ENCODE measurements at places on chromosomes 2 and 18.

GRCh38 chr2:233410196-233410760, 56.0 kb downstream of the DGKD start:
- no peak for DNase-seq

DNA sequence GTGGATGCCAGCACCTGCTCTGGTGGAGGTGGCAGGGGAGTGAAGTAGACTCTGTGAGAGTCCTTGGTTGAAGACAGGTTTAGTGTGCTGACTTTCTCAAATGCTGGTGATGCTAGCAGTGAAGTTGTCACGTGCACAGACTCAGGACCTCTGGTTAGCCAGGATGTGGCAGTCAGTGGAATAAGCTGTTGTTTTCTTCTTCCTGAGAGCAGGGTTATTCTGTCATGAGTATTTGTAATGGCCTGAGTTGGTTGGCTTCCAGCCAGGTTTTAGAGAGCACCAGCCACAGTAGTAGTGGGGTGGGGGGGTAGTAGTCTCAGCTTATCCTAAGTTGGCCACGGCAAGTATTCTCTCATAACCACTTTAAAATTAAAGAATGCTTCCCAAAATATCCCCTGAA, 238.5 kb upstream of the FBXO11 start:
- no peak for DNase-seq

DNA sequence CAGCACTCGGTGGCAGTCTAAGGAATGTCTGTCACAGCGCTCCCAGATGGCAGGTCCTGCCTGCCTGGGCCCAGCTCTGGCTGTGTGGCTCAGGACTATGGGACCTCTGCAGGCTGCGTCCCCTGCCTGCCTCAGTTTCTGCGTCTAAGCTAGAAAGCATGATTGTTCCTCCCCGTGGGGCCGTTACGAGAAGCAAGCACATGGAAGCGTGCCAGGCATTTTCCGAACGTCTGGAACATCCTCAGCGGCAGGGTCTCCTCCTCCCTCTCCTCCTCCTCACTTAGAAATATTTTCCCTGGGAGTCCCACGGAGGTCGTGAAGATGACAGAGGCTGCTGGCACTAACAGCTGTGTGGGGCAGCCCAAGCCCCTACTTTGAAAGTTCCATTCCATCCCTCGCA, 43.3 kb downstream of the LRRFIP1 start:
- DNase-seq, result no peak

GRCh38 chr2:175755656-175756386, 246.2 kb downstream of the LNPK start:
- no peak for DNase-seq

- no peak for DNase-seq
Measured at GRCh38 chr2:150402953-150403352, 84.5 kb downstream of the RND3 start.

DNA sequence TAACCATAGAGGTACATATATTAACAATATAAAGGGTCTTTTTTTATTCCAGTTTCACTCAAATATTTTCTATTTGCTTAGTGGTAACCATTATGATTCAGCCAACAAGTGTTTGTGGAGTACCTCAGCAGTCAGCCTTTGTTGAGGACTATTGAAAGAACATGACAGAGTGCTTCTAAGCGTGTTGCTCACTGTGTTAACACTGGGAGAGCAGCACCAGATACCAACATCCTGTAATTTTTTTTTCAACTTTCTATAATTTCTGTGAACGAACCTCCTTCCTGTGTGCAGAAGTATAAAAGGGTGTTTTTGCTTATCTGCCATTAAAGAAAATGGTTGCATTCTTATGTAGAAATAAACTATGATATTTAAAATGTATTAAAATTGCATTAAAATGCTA, 239.0 kb downstream of the PHLPP1 start:
- no peak for DNase-seq

- DNase-seq, result peak; percentile 7
Measured at GRCh38 chr2:11446733-11447248, 19.2 kb downstream of the E2F6 start.

DNA sequence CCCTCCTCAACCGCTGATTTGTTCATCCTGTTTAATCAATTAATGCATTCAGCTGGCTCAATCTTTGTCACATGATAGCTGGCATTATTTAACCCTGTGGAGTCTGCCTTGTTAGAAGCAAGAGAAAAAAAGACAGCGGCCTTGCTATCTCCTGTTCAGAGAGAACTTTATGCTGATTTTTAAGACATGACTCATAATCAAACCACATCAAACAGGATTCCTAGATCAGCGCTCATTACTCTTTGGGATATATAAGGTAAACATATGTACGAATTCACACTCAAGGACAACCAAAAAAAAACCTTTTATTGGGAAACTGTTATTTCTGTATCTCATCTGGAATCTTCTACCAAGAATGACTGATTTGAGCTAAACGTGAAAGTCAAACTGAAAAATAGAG, 195.1 kb downstream of the C1D start:
- DNase-seq, result no peak

DNA sequence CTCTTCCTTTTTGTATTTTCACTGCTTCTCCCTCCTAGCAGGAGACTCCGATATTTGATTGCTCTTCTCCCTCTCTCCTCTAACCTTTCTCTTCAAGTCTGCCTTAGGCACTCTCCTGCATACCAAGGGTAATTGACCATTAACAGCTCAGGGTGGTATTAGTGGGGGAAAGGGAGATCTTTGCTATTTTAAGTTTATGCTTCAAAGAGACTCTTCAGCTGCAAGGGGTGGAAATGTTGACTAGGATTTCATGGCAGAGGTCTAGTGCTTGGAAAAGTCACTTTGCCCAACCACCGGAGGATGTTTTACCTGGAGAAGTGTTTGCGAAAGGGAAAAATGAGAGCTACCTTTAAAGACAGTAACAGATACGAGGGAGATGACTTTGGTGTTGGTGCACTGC, 453.7 kb downstream of the SLC4A3 start:
- DNase-seq, result no peak

DNA sequence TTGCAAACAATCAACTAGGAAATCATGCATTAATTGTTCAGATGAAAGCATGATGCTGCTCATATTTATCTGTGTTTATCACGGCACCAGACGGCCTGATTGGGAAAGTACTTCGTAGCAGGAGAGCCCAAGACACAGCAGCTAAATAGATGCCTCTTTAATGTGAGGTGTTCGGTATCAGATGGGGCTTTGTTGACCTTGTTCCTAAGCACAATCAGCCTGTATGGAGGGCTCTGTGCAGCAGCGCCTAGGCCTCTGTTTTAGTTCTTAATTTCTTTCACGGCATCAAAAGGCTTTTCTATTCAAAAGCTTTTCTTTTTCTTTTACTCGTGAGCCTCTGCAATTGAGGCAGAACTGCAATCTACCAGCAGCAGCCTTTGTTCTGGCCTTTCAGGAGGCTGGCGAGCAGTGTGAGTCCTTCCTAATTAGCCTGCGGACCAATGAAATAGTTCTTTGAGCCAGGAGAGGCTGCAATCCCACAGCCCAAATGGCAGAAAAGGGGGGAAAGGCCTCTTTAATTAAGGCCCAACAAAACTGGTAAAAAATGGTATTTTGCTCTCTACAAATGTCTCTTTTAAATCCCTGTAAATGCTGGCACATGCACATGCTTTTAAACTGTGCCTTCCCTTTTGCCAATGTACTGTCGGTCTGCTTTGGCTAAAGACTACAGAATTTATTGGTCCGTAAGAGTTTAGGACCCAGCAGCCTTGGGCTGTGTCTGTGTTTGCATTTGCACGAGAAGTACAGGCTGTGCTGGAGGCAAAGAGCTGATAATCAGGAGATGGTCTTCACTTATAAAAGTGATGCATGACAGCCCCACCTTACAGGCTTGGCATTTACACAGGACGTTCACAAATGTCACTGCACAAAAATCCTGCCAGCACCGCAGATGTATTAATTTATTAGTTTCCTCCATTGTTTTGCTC, 159.6 kb downstream of the RND3 start:
- no peak for DNase-seq

- no peak for DNase-seq
Measured at GRCh38 chr2:18299423-18300212, 260.8 kb downstream of the RDH14 start.

DNA sequence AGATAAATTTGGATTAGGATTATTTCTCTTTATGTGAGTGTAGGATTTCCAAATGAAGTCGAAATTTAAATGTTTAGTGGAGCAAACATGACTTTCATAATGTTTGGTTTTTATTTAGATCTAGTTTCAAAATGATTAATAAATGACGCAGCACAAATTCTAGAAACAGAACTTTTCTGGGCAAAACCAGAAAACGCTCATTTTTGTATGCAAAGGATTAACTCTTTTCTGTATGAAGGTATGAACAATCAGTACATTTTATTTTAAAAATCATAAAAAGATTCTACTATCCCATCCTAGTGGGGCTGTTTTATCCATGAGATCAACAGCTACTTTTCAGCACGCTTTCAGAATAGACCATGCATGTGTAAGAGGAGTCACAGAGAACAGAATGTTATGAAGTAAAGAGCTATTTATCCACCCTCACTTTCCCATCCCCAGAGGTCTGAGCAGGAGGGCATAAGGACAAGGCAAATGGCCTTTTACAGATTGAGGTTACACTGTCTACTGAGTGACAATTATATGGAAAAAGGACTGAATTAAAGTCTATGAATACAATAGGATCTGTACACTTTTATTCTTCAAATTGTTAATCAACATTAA, 270.8 kb downstream of the ZEB2 start:
- DNase-seq, result no peak

DNA sequence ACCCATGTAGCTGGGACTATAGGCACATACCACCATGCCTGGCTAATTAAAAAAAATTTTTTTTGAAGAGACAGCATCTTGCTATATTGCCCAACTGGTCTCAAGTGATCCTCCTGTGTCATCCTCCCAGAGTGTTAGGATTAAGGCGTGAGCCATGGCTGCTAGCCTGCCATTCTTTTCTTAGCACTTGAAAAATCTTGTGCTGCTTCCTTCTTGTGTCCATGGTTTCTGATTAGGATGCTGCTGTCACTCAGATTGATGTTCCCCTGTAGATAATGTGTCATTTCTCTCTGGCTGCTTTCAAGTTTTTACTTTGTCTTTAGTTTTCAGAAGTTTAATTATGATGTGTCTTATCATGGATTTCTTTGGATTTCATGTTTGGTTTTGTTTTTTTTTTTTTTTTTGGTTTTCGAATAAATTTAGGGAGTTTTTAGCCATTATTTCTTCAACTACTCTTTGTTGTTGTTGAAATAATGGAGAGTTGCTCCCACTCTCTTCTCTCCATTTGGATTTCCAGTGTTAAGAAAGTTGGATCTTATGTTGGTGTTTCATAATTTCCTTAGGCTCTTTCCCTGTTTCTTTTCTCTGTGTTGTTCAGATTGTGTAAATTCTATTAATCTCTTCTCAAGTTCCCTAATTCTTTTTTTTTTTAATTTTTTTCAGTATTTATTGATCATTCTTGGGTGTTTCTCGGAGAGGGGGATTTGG, 2.5 kb downstream of the ATP9B start:
- no peak for DNase-seq

GRCh38 chr2:46303233-46303632, 6.0 kb downstream of the EPAS1 start:
- DNase-seq, result no peak

DNA sequence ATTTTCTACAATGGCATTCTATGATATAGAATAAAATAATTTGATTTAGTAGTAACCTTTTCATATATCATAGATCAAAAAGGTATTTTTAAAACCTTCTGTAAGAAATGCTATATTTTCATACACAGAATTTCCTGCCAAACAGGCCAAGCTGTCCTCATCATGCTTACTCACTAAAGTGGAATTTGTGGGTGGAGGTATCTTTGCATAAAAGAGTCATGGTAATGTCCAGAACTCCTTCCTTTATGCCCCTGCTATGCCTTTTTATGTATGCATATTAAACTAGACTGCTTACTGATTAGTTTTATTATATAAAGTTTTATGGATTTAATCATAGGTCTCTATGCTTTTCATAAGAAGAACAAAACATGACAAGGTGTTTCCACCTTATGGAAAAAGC, 27.5 kb upstream of the MARCHF7 start:
- DNase-seq, result no peak

- DNase-seq, result no peak
Measured at GRCh38 chr2:16481351-16481750, 184.3 kb downstream of the CYRIA start.

- no peak for DNase-seq
Measured at GRCh38 chr2:177295484-177295883, 31.0 kb upstream of the NFE2L2 start.

DNA sequence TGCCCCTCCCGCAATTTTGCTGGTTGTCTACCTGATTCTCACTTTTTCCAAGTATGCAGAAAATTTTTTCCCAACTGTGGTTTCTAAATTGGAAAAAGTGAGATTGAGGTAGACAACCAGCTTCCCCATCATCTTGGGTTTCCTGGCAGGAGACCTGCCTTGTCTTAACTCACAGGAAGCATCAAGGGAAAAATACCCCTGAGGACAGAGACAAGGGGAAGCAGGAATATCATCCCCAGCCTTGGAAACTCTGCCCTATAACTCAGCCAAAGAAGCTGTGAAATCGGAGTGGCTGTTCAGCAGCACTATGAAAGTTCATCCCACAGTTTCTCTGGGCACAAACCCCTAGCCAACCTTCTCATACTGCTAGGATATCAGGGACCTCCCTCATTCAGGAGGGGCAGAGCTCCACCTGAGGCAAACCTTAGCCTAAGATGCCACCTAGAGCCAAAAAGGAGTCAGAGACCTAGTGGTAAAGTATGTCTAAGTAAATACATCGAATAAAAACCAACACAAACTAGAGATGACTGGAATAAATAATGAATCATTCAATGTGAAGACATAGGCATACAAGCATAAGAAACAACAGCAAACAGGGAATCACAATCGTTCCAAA, 68.2 kb downstream of the ZSWIM2 start:
- DNase-seq, result no peak

DNA sequence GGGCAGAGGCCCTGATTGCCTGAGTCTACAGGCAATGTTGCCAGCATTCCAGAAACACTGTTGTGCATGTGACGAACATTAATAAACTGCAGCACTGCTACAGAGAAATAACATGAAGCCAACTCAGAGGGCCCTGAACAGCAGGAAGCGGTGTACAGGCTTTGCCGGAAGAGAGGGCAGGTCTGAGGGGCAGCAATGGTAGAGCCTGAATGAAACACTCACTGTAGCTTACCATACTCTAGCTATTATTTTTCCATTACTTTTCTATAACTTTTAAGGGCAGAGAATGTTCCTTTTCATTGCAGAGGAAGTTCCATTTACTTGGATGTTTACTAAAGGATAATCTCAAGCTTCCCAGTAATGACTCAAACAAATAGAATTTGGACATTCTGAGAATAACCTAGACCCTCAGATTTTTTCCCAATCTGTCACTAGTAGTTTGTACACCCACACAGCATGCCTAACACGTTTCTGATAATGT, 150.4 kb downstream of the MTX2 start:
- DNase-seq, result no peak

- DNase-seq, result no peak
Measured at GRCh38 chr18:60082790-60083189, 183.0 kb downstream of the PMAIP1 start.

- DNase-seq, result no peak
Measured at GRCh38 chr2:162017233-162017632, 56.8 kb downstream of the DPP4 start.

- DNase-seq, result no peak
Measured at GRCh38 chr2:25326326-25327013, 15.3 kb downstream of the DNMT3A start.

Data from DMS 273 treated with DMSO at 0.1 percent for 48 hours (cell line).